ENCODE measurements at places on chromosomes 12 and 14.

GRCh38 chr12:112980491-112981158, 2.3 kb downstream of the OAS2 start:
- no peak for DNase-seq

- DNase-seq = no peak
Measured at GRCh38 chr12:18932715-18933114, 194.8 kb downstream of the CAPZA3 start.

GRCh38 chr12:108605690-108606406, 8.0 kb upstream of the TMEM119 start:
- no peak for DNase-seq

DNA sequence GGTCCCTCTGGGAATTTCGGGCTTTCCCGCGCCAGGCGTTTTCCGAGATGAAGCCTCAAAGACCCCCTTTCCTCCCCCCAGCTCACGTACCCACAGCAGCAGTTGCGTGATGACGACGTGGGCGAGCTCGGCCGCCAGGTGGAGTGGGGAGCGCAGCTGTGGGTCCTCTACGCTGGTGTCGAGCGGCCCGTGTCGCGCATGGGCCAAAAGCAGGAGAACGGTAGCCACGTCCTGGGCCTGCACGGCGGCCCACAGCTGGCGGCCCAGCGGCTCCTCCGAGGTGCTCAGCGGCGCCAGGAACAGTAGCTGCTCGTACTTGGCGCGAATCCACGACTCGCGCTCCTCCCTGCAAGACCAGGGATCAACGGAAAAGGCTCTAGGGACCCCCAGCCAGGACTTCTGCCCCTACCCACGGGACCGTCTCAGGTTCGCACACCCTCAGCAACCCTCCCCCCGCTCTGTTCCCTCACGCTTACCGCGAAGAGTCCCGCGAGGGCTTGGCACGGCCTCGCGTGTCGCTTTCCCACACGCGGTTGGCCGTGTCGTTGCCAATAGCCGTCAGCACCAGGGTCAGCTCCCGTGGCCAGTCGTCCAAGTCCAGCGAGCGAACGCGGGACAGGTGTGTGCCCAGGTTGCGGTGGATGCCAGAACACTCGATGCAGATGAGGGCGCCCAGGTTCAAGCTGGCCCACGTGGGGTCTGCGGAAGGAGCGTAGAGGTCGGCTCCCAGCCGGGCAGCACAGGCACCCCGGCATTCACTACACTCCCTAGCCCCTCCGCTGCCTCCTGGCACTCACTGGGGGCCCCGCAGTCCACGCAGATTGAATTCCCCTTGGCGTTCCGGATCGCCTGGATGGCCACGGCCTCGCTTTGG, 11.4 kb downstream of the AGAP2 start:
- no peak for DNase-seq

GRCh38 chr12:38664661-38665269, 240.6 kb downstream of the CPNE8 start:
- DNase-seq = no peak

DNA sequence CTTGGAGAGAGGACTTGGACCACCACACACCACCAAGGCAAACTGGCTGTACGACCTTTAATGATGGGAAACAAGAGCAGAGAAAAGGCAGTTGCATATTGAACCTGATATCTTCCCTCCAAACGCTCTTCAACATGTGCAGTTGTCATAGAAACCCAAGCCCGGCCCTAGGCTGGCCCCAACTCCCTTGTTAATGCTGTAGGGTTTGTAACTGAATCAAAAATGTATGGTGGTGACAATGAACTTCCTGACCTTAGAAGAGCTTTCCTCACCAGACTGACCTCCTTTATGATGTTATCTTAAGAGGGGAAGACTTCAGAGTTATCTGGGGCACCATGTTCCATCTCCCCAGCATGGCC, 12.3 kb downstream of the APOLD1 start:
- DNase-seq = no peak

DNA sequence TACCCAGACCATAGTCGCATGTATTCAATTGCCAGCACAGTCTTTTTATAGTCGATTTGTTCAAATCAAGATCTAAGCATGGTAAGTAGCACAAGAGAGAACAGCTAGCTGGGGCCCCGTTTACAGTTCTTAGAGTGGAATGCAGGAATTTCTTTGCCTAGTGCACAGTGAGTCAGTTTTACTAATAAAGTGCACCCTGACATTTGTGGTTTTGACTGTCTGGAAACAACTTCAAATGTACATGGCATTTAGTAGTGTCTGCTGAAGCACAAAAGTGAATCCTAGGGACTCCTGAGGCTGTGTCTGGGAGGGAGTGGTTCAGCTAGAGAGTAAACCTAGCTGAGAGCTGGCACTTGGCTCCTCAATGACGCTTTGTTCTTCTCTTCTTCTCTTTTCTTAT, 64.9 kb downstream of the TMX1 start:
- DNase-seq = no peak

GRCh38 chr12:108129017-108129812, at the start of gene WSCD2:
Gene WSCD2 (plus strand): TSS chr12:108129288. CDS start chr12:108195833, 66,545 bp downstream.
- no peak for DNase-seq

Measured in NCI-H446 treated with DMSO at 0.1 percent for 48 hours (cell line).